ENCODE measurements at places on chromosomes 5 and 9. TPM values are rescaled to one million over a fixed set of nuclear protein-coding genes. Genes with fewer than 3 reads are reported as not detected.

Gene PCA3
- total RNA-seq: not detected

Gene ADAMTS13
- 4.4 TPM for total RNA-seq

Gene HOMER1
- total RNA-seq: 3.1 TPM

Gene SHISAL2B
- total RNA-seq: not detected

Gene FBP1
- total RNA-seq: 53.4 TPM

Gene SPATA31E1
- not detected for total RNA-seq

Gene TLX3
- total RNA-seq: not detected

Gene PPP1R26
- total RNA-seq: 20.4 TPM

Gene TMEM174
- not detected for total RNA-seq

Gene DMGDH
- 0.95 TPM for total RNA-seq

Gene FST
- 4.2 TPM for total RNA-seq

Gene AGXT2
- not detected for total RNA-seq

Gene ROR2
- total RNA-seq: 8.3 TPM

Gene CARTPT
- 0.39 TPM for total RNA-seq

Gene MTX3
- 7.9 TPM for total RNA-seq

Gene PCDHGA3
- total RNA-seq: 0.21 TPM

Gene CDO1
- 0.95 TPM for total RNA-seq

Gene ISL1
- 1.9 TPM for total RNA-seq

Gene IFNK
- total RNA-seq: not detected

Gene ANKRD18A
- total RNA-seq: 12.2 TPM

Gene NCS1
- 2.1 TPM for total RNA-seq

Gene PPIP5K2
- total RNA-seq: 75.2 TPM

Gene TLR4
- total RNA-seq: 12.8 TPM

Gene SPATA31A6
- not detected for total RNA-seq

Gene PCDHGA2
- total RNA-seq: 0.75 TPM

Gene MAN1B1
- total RNA-seq: 50.0 TPM

Gene RANBP17
- total RNA-seq: 17.4 TPM

Gene MEF2C
- total RNA-seq: 10.0 TPM

Gene CNTNAP3B
- 4.4 TPM for total RNA-seq

Gene NPDC1
- 204 TPM for total RNA-seq

Gene IL17B
- not detected for total RNA-seq

Gene PCDHAC1
- total RNA-seq: 0.28 TPM

Gene RXFP3
- not detected for total RNA-seq

Gene OTP
- total RNA-seq: not detected

Gene HSD17B3
- 0.87 TPM for total RNA-seq

Gene RORB
- 0.15 TPM for total RNA-seq

Measured in left colon (tissue), 2 donors.